Mesenchymal stem cell (in vitro differentiated cells and primary cell): ENCODE measurements at places on chromosomes 2 and 18.

- H3K4me3 ChIP-seq, result no peak overlapping the region
- H3K4me1 ChIP-seq, result no peaks in the 10 kb centered on the region
- no peaks in the 10 kb centered on the region for H3K27me3 ChIP-seq
- no peak for DNase-seq
- no peak overlapping the region for H3K27ac ChIP-seq
Observed at GRCh38 chr2:181005326-181005655, 24.9 kb downstream of the UBE2E3 start.

- H3K27me3 ChIP-seq, result no peaks in the 10 kb centered on the region
- peak; percentile 75 for DNase-seq
- H3K27ac ChIP-seq, result no peak overlapping the region
- H3K4me1 ChIP-seq, result no peaks in the 10 kb centered on the region
- H3K4me3 ChIP-seq, result peak overlapping the region; percentile 48
Observed at GRCh38 chr2:69683170-69683971, 39.8 kb upstream of the AAK1 start.

DNA sequence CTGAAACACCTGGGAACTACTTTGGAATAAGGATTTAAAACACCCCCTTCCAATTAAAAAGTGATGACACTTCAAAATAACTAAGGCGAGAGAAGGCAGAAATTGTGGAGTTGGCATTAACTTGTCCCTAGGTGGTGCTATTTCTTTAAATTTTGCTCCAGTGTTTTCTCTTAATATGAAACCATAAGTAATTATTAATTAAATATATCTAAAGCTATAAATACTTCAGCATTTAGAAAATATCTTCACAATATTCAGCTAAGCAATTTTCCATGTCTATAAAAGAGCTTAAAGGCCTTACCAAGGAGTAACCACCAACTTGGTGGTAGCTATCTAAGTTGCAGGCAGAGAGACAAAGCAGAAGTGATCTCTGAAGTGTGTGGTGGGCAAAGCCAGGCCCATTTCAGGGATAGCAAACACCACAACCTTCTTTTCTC lies 186.8 kb upstream of the PGAP1 start:
- peaks cover 2% of the 10 kb centered on the region for H3K4me1 ChIP-seq
- H3K36me3 ChIP-seq, result no peaks in the 10 kb centered on the region
- no peak overlapping the region for H3K27ac ChIP-seq
- H3K4me3 ChIP-seq, result no peak overlapping the region

DNA sequence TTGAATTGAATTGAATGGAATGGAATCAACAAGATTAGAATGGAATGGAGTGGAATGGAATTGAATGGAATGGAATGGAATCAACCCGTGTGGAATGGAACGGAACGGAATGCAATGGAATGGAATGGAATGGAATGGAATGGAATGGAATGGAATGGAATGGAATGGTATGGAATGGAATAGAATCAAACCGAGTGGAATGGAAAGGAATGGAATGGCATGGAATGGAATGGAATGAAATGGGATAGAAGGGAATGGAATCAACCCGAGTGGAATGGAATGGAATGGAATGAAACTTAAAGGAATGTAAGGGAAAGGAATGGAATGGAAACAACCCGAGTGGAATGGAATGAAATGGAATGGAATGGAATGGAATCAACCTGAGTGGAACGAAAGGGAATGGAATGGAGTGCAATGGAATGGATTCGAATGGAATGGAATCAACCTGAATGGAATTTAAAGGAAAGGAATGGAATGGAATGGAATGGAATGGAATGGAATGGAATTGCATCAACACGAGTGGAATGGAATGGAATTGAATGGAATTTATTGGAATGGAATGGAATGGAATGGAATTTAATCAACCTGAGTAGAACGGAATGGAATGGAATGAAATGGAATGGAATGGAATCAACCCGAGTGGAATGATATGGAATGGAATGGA lies 1146.6 kb downstream of the RPIA start:
- H3K27ac ChIP-seq, result no peak overlapping the region
- peak; percentile 29 for DNase-seq
- H3K4me3 ChIP-seq, result no peak overlapping the region
- no peaks in the 10 kb centered on the region for H3K36me3 ChIP-seq
- H3K27me3 ChIP-seq, result no peaks in the 10 kb centered on the region

DNA sequence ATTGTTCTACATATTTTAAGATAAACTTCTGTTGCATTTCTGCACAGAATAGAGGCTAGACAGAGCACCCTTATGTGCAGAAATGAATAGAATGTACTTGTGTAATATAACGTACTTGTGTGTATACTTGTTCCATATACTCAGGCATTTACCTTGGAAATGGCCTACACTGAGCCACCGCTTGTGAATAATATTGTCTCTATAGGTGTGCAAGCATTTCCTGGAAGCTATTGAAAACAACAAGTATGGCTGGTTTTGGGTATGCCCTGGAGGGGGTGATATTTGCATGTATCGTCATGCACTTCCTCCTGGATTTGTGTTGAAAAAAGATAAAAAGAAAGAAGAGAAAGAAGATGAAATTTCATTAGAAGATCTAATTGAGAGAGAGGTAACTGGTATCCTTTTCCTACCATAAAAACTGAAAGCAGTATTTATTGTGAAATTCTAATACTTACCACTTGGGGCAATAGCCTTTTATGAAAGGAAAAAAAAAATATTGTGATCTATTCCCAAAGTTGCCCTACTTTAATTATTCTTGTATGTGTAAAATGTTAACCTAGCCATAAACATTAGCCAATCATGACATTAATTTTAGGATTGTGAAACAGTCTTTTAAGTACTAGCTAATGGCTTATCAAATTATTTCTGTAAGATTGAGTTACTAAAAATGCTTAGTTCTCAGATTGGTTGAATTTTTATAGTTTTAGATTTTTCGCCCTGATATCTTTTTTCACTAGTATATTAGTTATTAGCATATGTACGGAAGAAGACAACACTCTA lies 18.0 kb downstream of the ZC3H15 start:
- H3K4me1 ChIP-seq, result no peaks in the 10 kb centered on the region
- H3K36me3 ChIP-seq, result peaks cover 90% of the 10 kb centered on the region
- no peaks in the 10 kb centered on the region for H3K27me3 ChIP-seq
- peak; percentile 58 for DNase-seq
